ENCODE measurements at places on chromosomes 1 and 21.

GRCh38 chr21:16169779-16170178 lies 440.0 kb downstream of the USP25 start:
- no peak for DNase-seq

DNA sequence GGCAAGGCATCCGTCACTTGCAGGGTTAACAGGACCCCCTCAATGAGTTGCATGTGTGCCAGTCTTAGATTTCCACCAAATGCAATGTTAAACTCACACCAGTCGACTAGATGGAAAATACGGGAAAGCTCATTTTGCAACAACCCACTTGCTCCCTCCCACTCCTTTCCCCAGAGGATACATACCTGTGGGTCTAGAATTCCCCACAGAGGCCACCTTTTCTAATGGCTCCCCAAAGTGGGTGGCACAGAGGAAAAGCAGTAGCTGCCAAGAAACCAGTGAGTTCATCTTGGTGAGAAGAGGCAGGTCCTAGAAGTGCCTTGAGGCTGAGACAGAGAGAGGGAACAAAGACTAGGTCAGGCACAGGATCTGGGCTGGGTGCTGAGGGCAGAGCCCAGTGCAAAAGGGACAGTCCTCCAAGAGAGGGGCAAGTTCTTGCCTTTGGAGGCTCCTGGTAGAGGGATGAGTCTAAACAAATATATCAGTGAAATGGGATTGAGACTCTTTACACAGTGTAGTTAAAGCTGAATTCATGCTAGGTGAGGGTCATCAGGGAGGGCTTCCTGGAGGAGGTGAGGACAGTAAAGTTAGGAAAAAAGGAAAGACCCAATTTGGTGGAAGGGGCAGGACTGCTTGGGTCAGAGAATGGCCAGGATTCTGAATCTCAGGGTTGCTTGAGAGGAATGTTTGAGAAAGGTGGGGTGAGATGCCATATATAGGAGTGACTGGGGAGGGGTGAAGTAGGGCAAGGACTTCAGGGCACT lies 3.5 kb downstream of the KISS1 start:
- no peak for DNase-seq

DNA sequence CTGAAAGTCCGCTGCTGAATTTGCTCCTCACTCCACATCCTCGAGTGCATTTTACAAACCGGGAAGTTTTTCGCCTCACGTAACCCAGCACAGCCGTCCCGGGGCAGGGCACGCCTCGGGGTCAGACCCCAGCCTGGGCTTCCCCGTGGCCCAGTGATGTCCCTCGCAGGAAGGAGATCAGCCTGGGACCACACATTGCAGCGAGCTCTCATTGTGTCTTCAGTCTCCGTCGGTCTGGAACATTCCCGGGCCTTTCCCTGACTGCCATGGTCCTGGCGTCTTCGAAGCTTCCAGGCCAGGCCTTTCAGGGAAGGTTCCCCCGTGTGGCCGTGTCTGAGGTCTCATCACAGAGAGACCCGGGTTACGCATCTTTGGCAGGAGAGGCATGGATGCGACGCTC lies 43.5 kb downstream of the MORN1 start:
- DNase-seq, result no peak

DNA sequence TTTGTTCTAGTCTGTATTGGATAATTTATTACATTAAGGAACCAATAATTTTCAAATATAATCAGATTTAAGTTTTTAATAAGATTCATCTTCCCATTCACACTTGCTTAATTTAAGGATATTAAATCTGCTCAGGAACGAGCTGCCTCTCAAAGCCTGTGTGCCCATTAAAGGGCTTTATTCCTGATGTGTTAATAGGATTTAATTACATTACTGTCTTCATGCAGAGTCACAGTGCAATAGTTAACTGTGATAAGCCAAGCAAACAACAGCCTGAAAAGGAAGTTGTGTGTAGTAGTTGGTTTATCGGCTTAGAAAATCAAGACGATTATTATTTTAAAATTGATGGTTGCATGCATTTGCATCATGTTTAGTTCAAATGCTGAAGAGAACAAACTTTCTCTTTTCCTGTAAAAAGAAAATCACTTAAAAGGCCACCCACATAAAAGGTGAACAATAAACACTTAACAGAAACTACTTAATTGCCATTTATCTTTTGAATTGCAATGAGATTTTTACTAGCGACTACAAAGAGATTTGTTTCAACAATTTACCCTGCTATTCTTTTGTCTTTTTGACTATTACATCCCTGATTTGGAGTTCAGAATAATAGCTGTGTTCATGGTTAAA lies 174.6 kb downstream of the RWDD3 start:
- DNase-seq, result no peak

- DNase-seq, result no peak
Measured at GRCh38 chr1:165645654-165646366, 14.8 kb downstream of the MGST3 start.

DNA sequence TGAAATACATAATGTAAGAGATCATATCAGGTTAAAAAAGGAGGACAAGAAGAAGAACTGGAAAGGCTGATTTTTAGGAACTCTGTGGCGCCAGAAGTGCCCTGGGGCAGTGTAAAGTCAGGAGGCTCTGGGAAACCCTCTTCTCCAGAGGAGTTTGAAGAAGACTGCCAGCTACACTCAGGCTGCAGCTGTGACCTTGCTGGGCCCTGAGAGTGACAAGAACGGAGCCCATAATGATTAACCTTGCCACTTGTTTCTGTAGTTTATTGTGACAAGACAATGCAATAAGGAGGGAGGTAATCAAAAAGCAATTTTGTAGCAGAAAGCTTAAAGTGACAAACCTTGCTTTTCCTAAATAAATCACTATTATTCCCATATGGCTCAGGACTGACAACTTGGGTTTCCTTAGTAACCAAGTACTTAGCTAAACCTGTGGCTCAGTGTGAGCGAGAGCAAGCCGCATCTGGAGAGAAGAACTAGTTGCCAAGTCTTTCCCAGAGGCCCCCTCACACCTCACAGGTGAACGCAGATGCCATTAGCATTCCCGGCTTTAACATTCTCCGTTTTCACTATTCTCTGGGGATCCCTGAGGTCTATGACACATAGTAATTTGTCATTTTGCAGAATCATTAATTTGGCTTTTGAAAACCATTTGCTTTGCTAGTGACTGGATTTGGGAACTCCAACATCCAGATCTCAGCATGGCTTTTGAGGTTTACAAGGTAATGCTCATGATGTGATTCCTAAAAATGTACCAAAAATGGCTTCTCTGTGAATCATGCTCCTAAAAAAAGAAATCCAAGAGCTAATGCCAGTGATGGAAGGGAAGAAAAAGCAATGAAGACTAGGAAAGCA lies 115.9 kb downstream of the OMA1 start:
- no peak for DNase-seq

GRCh38 chr21:44423312-44423821 lies 31.9 kb upstream of the LRRC3 start:
- no peak for DNase-seq

DNA sequence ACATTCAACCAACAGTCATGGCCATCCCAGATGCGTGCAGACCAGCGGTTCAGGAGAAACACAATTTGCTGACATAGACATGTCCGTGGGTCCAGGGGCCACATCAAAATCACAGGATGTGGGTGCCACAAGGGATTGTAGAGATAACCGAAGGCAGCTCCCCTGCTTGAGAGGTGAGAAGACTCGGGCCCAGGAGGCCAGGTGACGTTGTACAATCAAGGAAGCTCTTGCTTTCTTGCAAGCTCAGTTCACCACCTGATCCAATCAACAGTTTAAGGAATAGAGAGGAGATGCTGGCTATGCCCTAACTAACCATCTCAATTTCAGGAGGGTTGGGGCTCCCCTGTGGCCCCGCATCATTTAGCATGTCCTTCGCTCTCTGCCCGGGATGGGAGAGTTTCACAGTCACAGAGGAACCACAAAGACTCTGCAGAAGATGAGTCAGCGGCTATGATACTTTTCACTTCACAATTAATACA lies 19.5 kb downstream of the UBASH3A start:
- DNase-seq, result no peak

Data from BJ (cell line).